Epithelial cell of alveolus of lung (primary cell): ENCODE measurements at places on chromosomes 1 and 21. TPM values are rescaled to one million over a fixed set of nuclear protein-coding genes. Genes with fewer than 3 reads are reported as not detected.

The OR2T2 gene
- not detected in 2 replicates for total RNA-seq

The PPM1J gene
- total RNA-seq: 0.88 and 2.3 TPM in 2 replicates

The KLHDC8A gene
- total RNA-seq: 0.08 and 1.2 TPM in 2 replicates

The CFAP141 gene
- total RNA-seq: not detected in 2 replicates

The NBPF6 gene
- total RNA-seq: not detected in 2 replicates

The ARHGEF16 gene
- 0.08 and 1.2 TPM in 2 replicates for total RNA-seq
